ENCODE measurements at places on chromosomes 7 and 10.

DNA sequence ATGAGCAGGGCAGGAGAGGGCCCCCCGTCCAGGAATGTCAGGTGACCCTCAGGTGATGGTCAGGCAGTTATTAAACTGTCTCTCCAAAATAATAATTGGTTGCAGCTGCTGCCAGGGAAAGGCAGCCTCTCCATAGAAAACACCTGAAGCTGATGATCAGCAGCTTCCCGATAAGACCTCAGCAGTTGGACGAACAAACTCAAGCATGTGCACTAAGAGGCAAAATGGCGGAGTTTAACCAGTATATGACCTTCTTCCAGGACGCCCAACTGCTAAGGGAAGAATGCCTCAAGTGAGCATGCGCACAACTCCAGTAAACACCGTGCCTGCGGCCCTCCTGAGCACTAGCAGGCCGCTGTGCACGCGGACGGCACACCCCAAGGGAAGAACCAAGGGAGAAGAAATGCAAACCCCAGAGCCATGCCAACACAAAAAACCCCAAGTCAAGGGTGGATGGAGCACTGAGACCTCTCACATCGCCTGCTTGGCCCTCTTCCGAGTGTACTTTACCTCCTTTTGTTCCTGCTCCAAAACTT is 38.9 kb upstream of the ADARB2 start:
- DNase-seq: no peak

DNA sequence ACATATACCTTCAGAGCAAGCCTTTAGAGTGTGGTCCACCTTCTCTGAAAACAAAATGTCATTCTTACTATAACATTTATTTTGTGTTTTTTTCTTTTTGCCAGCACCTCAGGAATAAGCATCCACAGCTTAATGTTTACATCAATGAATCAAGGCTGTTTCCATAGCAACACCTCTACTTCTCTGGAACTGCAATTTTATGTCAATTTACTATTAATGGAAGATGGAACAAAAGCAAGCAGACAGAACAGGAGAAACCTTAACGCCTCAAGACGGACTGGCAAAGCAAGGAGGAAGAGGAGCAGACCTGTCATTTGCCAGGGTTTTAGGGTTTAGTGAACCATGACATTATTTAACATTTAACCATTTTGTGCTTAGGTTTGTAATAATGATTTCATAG is 63.1 kb downstream of the PRR15 start:
- no peak for DNase-seq

- no peak for DNase-seq
Measured at GRCh38 chr7:33842150-33842549, 63.2 kb upstream of the BMPER start.

DNA sequence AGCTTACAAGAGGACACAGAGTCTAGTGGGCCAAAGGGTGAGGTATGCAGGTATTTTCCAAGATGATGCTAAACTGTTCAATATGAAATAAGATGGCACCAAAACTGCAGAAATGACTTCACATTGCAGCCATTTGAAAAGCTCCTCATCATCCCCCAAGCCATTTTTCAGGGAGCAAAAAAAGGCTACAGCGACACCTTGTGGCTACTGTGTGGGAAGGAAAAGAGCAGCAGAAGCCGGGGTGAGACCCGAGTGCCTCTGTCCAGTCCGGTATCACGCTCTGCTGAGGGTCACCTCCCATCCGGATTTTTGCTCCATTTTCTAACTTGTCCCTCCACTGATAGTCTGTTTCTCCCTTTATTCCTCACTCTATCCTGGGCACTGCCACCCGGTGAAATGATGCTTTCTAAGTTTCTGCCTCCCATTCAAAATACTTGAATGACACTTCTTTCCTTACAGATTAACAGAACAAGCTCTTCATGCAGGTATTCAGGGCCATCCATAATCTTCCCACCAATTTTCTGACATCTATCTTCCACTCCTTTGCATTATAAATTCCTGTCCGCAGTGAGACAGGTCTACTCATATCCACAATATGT is 220.2 kb downstream of the DGKI start:
- DNase-seq: peak; percentile 41

DNA sequence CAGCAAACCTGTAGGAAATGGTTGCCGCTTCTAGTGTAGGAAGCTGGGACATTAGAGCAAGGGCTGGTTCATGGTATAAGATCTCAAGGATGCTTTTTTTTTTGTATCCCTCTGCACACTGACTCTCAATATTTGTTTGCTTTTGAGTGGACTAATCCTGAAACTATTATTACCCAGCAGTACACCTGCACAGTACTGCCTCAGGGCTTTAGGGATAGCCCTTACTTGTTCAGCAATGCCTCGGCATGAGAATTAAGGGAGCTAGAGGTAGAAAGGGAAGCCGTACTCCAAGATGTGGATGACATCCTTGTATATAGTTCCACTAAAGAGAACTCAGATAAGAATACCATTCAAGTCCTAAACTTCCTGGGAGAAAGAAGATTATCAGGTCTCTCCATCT is 70.5 kb downstream of the COPG2 start:
- no peak for DNase-seq

DNA sequence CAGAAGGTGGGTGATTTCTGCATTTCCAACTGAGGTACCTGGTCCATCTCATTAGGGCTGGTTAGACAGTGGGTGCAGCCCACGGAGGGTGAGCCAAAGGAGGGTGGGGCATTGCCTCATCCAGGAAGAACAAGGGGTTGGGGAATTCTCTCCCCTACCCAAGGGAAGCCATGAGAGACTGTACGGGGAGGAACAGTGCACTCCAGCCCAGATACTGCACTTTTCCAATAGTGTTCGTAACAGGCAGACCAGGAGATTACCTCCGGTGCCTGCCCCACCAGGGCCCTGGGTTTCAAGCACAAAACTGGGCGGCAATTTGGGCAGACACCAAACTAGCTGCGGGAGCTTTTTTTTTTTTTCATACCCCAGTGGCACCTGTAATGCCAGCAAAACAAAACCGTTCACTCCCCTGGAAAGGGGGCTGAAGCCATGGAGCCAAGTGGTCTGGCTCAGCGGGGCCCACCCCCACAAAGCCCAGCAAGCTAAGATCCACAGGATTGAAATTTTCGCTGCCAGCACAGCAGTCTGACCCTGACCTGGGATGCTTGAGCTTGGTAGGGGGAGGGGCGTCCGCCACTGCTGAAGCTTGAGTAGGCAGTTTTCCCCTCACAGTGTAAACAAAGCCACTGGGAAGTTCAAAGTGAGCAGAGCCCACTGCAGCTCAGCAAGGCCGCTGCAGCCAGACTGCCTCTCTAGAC is 31.2 kb downstream of the ARMC10 start:
- no peak for DNase-seq

DNA sequence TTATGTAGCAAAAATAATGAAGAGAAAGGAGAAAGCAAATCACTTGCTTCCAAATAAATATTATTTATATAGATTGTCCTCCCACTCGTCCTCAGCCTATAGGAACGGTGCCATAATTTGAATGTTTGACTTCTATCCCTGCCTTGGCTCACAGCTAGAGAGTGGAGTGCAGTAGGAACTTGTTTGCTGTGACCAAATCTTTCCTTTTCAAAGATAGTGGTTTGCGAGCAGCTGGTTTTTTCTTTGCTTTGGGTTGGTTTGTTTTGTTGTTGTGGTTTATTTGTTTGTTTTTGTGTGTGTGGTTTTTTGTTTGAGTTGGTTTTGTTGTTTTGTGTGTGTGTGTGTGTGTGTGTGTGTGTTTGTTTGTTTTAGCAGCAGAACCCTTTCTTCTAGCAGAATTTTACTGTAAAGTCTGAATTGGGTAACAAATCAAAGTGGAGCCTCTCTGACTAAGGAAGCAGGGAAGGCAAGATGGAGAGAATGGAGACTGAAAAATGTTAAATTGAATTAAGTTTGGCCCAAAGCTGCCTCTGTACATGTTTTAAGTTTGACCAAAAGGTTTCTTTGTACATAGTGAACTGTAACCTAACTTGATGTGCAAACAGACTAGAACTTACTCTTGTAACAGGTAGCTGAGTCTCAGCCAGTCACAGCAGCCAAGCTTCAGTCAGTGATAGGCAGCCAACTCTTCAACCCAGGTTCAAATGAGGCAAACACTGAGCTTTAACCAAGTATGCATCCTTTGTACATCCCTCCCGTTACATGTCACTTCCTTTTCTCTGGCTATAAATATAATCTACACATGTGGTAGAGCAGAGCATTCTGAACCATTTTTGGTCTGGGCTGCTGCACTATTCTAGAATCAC is 149.5 kb upstream of the LRGUK start:
- DNase-seq: no peak

GRCh38 chr10:69419744-69420126 is 3.0 kb upstream of the TACR2 start:
- DNase-seq: no peak

DNA sequence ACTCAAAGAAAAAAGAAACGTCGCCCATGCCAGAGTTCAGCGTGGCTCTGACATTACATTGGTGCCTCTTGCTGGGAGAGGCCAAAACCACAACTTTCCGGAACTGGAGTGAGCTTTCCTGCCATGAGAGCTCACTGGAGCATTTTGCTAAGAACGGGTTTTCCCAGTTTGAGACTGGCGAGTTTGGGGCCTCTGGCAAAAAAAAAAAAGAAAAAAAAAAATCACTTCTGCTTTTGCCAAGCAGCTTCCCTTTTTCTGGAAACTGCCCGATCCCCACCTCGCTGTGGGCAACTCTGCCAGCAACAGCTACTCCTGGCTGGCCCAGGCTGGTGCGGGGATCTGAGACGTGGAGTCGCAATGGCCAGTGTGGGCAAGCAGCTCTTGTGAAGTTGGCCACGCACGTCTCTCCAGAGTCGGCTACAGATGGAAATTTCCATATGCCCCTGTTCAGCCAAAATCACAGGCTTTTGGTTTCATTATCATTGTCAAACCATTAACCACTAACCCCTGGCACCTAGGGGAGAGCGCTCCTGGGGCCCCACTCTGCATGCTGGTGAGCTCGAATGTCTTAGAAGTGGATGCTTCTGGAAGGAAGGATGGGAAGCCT is 25.7 kb downstream of the PRKAG2 start:
- DNase-seq: no peak

- no peak for DNase-seq
Measured at GRCh38 chr7:148929176-148929575, 45.1 kb upstream of the EZH2 start.

GRCh38 chr10:95236068-95236903 is 42.2 kb downstream of the ACSM6 start:
- DNase-seq: no peak

DNA sequence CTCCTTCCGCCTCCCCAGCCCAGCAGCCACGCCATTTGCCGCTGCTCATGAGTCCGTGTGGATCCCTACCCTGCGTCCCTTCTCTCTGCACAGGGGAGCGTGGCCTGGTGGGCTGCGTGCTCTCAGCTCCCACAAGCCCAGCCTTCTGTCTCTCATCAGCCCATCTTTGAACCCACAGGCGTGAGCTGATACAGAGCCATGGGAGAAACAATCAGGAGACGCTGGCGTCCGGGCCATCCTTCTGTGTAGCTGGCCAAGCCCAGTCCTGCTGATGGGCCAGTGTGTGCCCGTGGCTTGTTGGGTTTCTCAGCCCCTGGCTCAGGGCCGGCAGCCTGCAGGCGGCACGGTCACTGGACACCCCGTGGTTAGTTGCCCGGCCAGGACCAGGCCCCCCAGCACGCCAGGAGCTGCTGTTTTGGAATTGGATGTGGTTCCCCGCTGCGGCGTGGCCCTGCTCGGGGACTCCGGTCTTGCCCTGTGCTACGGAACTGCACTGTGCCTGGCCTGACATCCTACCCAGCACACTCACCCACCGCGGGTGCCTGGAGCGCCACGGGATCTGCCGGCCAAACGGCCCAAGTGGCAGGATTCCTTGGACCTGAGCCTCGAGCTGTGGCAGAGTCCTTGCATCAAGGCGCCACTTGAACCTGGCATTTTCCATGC is 88.9 kb downstream of the ELFN1 start:
- DNase-seq: no peak

GRCh38 chr7:66152371-66153191 is 37.9 kb downstream of the CRCP start:
- DNase-seq: peak; percentile 50
